ENCODE measurements at places on chromosomes 2 and 18.
A peak's percentile ranks its signal among the peaks of the same experiment; 100 is the strongest.

GRCh38 chr2:141610564-141611175 lies 520.1 kb downstream of the LRP1B start:
- DNase-seq, result no peak

- DNase-seq, result no peak
Observed at GRCh38 chr2:168084288-168084687, 163.1 kb downstream of the STK39 start.

DNA sequence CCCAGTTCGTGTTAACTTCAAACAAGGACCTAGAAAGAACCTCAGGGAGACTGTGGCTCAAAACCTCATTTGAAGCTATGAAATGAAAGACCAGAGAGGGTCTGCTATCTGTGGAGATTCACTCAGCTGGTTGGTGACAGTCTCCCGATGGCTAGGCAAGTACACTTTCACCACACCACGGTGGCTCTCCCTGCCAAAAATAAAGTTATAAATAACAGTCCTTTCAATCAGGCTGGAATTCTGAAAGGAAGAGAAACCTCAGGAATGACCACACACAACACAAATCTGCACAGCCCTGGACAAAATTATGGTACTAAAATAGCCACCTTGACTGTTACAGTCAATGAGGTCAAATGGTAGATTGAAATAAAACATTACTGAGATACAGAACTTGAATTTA lies 160.3 kb upstream of the ACAA2 start:
- no peak for DNase-seq

GRCh38 chr2:224039080-224039769 lies at the start of gene SERPINE2:
Gene SERPINE2, minus strand, starts transcription at chr2:224039286. Its CDS starts 37,386 bp downstream, at chr2:224001900.
- DNase-seq, result peak; percentile 29

- no peak for DNase-seq
Observed at GRCh38 chr2:221708902-221709301, 136.8 kb upstream of the EPHA4 start.

DNA sequence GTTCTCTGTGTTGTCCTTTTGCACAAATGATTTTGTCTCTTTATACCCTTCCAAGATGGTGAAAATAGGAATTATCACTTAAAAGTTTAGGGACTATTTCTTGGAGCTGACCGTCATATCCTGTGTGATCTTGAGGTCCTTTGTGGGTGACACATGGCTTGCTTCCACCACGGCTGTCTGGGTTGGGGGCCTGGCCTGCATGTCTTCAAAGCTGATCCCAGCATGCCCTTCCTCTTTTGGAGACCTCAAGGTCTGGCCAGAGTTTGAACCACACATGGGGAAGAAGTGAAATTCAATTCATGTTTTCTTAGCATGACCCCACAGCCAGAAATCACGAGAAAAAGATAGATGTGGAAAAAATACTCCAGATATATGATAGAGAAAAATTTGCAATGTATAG lies 14.0 kb downstream of the SFTPB start:
- DNase-seq, result no peak

- DNase-seq, result no peak
Observed at GRCh38 chr2:17373741-17374140, 144.5 kb downstream of the RAD51AP2 start.

DNA sequence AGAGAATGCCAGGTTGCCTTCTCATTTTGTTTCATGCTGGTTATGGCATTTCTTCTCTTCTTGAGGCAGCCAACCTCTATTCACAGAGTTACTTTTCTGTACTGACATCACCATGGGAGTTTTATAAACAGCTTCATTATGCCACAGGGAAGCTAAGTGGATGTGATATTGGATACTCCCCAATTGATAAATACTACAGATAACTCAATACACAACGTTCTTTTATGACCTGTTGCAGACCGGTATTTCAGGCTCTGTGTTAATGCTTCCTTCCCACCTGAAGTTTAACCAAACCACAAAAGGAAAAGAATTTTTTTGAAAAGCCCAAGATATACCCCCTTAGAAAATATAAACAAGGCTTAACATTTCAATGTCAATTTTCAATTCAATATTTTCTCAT lies 258.3 kb upstream of the SOX11 start:
- no peak for DNase-seq

DNA sequence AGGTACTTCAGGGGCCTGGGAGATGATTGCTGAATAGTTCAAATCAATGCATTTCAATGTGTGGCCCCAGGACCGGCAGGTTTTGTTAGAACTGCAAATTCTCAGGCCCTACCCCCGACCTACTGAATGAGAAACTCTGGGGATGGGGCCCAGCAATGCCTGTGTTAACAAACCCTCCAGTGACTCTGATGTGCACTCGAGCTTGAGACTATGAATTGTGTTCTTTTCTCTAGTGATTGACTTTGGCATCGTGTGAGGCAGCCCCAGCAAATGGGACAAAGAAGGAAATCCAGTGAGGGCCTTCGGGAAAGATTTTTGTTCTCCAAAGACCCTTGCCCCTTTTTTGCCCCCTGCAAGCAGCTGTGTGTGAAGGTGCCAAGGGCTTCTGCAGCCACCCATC lies 22.4 kb downstream of the ALK start:
- DNase-seq, result no peak

DNA sequence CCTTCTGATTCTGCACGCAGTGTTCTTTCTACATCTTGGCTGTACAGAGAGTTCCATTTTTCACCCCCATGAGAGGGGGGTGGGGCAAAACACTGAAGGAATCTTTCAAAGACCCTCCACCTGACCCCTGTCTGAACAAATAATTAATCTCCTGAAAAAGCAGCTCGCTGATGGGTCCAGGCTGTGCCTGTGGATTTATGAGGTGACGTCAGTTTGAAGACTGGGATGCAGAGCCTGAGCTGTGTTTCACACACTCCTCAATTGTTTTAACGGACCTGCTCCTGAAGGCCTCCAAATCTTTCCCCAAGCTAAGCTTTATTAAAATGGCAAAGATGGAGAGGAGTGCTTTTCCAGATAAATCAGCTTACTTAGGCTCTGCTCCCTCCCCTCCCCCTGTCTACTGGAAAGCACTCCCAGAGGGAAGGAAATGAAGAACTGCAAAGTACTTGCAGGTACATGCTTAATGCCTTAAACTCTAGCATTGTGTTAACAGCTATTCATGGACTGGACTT lies 390.2 kb upstream of the TNP1 start:
- no peak for DNase-seq

DNA sequence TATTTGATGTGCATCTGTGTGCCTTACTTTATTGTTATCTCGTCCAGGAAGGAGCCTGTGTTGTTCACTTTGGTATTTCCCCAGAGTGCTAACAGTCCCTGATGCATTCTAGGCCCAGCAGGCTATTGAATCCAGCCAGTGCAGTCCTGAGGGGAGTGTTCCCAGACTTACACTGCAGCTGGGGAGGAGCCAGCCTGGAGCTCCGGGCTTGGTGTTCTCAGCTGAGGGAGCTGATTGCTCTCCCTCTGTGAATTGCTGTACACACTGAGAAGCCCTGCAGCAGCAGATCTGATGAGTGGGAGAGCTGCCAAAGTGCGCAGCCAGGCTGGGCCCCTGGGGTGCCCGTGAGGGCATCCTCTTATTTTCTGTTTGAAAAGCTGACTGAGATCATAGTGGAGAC lies 159.2 kb downstream of the GALNT3 start:
- DNase-seq, result no peak

GRCh38 chr2:206968134-206969086 lies 29.1 kb downstream of the CPO start:
- no peak for DNase-seq

DNA sequence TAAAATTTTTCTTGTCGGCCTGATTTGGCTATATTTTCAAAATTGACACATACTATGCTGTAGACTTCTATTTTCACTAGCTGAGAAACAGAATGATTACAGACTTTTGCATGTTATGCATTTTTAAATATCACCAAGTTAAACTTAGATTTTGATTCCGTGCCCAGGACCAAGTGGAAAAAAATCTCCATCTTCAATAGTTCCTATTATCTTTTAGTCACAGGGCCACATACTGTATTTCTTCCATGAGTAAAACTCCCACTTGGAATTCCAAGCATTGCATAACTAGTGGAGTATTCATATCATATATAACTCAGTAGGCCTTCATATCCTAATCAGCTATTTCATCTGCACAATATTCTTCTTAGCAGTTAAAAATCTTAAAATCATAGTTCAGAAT lies 470.9 kb downstream of the ARHGAP15 start:
- DNase-seq, result no peak

DNA sequence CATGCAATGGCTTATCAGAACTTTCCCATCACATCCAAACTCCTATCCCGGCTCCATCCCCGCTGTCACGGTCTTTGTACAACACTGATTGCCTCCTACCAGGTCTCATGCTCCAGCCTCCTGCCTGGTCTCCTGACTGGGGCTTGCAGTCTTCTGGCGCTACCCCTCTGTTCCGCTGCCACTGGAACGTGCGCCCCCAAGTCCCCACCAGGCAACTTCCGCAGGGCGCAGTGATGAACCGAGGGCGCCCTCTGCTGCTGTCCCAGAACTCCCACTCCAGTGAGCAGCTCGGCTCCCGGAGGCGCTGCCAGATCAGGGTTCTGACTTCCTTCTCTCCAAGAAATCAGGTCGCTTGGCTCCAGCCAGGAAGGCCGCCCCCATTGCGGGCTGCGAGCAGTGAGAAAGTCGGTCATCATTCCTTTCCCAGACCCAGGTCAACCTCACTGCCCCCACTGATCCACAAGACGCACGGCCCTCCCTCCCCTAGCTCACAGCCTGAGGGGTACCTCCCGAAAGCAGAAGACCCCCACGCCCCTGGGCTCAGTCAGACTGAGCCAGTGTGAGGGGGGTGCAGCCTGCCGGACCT lies 43.9 kb upstream of the RAB11FIP5 start:
- no peak for DNase-seq

- no peak for DNase-seq
Observed at GRCh38 chr2:39881948-39882347, 102.9 kb upstream of the THUMPD2 start.

- no peak for DNase-seq
Observed at GRCh38 chr2:184137955-184138354, 460.4 kb upstream of the ZNF804A start.

GRCh38 chr2:212098966-212099365 lies 439.6 kb downstream of the ERBB4 start:
- no peak for DNase-seq

DNA sequence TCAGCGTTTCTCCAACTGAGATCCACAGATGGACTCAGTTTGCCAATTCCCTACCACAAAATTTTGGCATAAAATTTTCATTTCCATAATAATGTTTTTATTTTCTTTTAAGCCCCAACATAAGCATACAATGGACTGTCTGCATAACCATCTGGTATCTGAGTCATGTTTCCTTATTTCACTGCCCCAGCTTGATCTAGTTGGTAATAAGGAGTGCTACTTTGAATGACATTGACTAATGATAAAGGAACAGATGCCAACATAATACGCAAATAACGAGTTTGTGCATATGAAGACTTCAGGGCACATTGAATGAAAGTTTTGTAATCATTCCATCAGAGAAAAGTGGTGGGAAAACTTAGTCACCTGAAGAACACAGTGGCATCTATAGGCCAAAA lies 8.8 kb upstream of the MBD2 start:
- DNase-seq, result no peak

- no peak for DNase-seq
Observed at GRCh38 chr2:30756971-30757370, 50.3 kb downstream of the CAPN13 start.

- DNase-seq, result no peak
Observed at GRCh38 chr2:109736177-109736827, 57.8 kb upstream of the RGPD5 start.

DNA sequence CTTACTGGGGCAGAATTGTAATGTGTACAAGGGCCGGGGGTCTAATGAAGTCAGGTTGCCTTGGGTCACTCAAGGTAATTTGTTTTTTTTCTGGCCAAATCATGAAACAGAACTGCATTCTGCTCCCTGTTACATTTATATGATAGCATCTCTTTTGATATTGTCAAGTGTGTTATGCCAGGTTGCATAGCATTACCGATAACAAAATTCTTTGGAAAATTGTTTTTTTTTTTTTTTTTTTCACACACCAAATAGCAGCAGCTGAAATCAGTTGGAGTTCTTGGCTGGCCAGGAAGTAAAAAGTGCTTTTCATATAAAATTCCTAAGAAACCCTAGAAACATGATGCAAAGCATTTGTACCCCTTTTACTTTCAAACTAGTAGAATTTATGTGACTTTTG lies 282.6 kb upstream of the FN1 start:
- no peak for DNase-seq

DNA sequence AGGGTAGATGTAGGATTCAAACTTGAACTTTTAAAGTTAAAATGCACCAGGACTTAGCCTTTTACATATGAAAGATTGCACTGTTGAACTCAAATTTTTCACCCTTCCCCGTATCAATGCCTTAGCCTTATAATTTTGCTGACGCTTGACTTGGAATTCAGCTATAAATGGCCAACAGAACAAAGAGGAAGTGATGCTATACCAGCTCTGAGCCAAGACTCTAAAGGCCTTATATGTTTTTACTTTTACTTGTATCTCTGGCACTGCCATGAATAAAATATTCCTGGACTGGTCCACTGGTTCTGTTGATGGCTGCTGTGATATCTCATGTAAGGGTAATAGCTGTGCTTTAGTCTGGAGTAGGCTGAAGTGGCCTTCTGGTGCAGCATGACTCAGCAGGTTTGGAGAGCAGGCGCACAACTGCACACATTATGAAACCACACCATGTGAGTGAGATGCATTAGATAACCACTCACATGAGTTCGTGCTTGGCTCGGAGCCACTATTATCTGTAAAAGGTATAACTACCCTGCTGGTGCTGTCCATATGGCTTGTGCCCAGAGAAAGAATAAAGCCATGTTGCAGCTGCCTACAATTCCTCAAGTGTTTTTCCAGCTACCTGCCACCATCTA lies 8.4 kb upstream of the IER3IP1 start:
- DNase-seq, result no peak

- DNase-seq, result no peak
Observed at GRCh38 chr2:99605036-99605435, 115.2 kb upstream of the REV1 start.

GRCh38 chr2:144239306-144239705 lies 280.6 kb downstream of the ZEB2 start:
- DNase-seq, result no peak

- no peak for DNase-seq
Observed at GRCh38 chr2:28457237-28457636, 38.6 kb upstream of the PLB1 start.

GRCh38 chr2:122670897-122671296 lies 915.4 kb downstream of the TSN start:
- DNase-seq, result no peak

- DNase-seq, result no peak
Observed at GRCh38 chr18:55452123-55452611, 135.8 kb downstream of the TCF4 start.

DNA sequence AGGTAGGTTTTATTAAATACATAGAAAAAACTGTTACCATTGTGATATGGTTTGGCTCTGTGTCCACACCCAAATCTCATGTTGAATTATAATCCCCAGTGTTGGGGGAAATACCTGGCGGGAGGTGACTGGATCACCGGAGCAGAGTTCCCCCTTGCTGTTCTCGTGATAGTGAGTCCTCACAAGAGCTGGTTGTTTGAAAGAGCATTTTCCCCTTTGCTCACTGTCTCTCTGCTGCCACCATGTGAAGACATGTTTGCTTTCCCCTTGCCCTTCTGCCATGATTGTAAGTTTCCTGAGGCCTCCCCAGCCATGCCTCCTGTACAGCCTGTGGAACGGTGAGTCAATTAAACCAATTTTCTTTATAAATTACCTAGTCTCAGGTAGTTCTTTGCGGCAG lies 352.7 kb upstream of the SLC39A10 start:
- DNase-seq, result no peak

- no peak for DNase-seq
Observed at GRCh38 chr18:61597316-61597715, 264.1 kb downstream of the CDH20 start.
